ENCODE measurements at places on chromosomes 4 and X.

DNA sequence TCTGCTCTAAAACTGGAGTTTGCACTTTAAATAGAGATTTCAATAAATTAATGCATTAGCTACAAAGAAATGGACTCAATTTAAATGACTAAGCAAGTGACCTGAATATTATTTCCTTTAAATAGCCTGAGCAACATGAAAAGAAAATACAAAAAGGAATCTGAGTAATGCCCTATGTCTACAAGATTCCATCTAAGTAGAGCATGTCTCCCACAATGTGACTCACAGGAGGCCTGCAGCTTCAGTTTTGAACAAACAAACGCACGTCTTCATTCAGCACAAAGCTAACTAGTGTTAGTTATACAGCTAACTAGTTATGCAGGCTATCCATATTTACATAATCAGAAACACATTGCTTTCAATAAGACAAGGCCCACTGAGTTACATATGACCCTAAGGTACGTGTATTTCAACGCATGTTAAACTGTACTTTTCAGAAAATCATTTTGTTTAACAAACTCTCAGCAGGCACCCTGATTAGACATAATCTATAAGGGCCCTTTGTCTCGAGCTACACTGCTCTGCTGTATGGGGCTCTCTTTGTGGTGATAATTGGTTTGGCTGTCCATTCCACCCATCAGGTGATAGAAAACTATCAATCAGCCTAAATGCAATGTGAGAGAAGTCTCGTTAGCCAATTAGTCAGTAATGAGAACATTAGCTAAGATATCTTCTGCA is 116.5 kb downstream of the MAML3 start:
- DNase-seq: no peak

DNA sequence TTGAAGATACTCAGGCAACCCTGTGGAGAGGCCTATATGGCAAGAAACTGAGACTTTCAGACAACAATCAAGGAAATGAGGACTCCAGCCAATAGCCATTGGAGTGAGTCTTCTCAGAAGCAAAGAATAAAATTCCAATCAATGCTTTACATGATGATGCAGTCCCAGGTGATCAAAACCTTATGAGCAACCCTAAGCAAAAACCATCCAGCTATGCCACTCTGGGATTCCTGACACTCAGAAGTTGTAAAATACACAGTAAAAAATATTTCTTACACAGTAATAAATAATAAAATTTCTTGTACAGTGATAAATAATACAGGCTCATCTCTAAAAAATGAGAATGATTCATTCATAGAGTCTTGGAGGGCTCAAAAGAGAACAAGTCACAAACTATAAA is 150.6 kb downstream of the IL15 start:
- no peak for DNase-seq

DNA sequence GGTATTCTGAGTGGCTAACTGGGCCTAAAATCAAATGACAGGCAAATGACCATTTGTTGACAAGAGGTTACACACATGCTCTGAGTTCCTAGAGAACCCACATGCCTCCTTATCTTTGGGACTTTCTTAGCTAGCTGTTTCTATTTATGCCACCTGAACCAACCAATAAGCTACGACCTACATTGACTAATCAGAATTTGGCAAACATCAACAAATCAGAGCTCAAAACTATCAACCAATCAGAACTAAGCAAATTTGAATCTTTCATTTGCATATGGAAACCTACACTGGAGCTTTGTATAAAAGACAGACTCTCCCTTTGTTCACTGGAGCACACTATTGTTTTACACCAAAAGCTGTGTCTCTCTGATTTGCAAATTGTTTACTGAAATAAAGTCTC is 192.0 kb downstream of the CXXC4 start:
- no peak for DNase-seq

DNA sequence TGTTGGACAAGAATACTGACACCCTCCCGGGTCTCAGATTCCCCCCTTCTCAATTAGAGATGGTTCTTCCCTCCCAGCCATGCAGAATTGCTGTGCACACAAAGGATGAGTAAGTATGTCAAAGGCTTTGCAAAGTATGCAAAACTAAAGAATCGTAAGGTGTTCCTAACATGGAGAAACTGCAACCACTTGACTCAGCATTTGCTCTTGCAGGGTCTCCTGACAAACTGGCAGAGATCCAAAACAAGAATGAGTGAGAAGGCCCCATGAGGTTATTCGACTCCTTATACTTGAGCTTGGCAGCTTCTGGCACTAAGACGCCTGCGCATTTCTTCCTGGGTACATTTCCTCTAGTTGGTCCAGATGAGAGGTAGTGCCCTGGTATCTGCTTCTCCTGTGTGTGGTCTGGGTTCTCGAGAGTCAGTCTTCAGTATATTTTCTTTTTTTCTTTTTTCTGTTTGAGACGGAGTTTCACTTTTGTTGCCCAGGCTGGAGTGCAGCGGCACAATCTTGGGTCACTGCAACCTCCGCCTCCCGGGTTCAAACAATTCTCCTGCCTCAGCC is 8.2 kb downstream of the FAM184B start:
- DNase-seq: no peak

DNA sequence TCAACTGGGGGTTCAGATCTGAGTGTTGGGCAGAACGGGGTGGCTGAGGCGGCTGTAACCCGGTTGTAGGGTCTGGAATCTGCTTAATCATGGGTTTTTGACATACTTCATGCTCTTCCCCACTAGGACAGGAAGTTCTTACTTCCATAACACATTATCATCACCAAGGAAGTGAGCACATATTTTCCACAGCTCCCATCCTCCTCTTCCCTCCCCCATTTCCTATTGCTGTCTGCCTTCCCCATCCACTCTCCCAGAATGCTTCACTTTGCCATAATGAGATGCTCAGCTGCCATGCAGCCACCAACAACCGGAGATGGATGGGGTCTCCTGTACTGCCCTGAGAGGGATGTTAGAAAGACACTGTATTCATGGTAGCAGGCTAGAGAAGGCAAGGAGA is 6.4 kb upstream of the DCUN1D4 start:
- no peak for DNase-seq

GRCh38 chrX:24203072-24203808 is 53.7 kb downstream of the ZFX start:
- no peak for DNase-seq

- no peak for DNase-seq
Measured at GRCh38 chr4:78584863-78585547, 33.4 kb downstream of the ANXA3 start.

GRCh38 chr4:168859888-168860694 is 150.0 kb downstream of the CBR4 start:
- no peak for DNase-seq

GRCh38 chrX:18792828-18793227 is 85.4 kb downstream of the PPEF1 start:
- no peak for DNase-seq
